Activated CD8-positive, alpha-beta T cell treated with anti-CD3 and anti-CD28 coated beads, Interleukin-2, amount 10 ng/mL, durations not matched to agents 7 days and 5 days (primary cell): ENCODE measurements at places on chromosomes 4 and X. TPM values are rescaled to one million over a fixed set of nuclear protein-coding genes. Genes with fewer than 3 reads are reported as not detected.

DNA sequence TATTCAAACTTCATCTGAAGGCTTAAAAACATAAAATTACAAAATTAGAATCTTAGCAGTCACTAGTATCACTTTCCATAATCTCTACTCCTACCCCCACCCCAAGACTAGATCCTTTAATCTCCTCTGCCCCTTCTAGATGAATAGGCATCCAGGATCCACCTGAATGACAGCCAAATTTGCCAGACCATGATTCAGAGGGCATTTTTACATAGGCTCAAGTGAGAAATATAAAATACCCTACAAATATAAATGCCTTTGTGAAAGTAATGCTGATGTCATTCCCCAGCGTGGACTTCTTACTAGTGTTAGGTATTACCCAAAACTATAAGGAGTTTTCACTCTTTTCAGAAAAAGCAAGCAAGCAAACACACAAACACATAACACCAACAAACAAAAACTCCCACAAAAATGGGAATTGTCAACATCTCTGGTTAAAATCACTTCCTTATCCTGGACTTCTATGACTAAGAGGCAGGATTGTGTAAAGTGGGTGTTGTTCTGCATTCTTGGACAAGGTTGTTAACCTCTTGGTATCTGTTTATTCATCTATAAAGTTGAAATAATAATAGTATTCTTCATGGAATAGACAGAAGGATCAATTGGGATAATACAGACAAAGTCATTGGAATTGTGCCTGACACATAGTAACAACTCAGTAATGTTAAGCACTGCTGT lies 51.3 kb upstream of the TMPRSS11F start:
- H3K36me3 ChIP-seq: no peaks in the 10 kb centered on the region
- no peak for DNase-seq
- peaks cover 4% of the 10 kb centered on the region for H3K27me3 ChIP-seq
- H3K4me3 ChIP-seq: no peak overlapping the region

- no peak overlapping the region for H3K27ac ChIP-seq
- H3K27me3 ChIP-seq: no peaks in the 10 kb centered on the region
- peaks cover 30% of the 10 kb centered on the region for H3K36me3 ChIP-seq
- H3K4me1 ChIP-seq: peaks cover 12% of the 10 kb centered on the region
- DNase-seq: no peak
These were observed 26.9 kb downstream of the PAPSS1 start for GRCh38 chr4:107693132-107693531.

DNA sequence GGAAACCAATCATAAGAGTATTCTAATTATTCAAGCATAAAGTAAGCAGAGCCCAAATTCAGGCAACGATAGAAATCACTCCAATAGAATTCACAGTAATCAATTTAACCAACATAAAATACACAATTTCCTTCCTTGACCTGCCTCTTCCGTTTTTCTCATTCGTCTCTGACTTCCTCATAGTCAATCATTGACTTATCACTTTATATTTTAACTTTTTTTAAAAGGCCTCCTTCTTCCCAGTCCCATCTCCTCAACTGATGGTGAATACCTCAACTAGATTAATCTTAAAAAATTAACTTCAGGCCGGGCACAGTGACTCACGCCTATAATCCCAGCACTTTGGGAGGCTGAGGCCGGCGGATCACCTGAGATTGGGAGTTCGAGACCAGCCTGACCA lies 13.3 kb downstream of the CNOT6L start:
- H3K4me1 ChIP-seq: peaks cover 64% of the 10 kb centered on the region
- H3K27me3 ChIP-seq: no peaks in the 10 kb centered on the region

DNA sequence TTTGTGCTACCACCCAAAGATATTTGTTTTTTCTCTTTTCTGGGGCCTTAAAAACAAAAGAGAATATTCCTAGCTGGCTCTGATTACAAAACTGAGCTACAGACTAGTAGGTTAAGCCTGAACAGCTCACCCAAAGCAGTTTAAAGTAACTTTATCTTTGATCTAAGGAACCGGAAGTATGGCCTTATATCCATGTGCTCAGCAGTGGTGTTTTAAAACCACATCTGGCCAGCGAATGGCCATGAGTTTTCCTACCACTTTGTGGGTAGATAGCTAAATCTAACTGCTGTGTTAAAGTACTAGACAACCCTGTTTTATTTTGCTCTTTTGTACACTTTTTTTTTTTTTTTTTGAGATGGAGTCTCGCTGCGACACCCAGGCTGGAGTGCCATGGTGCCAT lies 24.6 kb downstream of the ADGRG4 start:
- no peak overlapping the region for H3K27ac ChIP-seq
- no peak for DNase-seq
- H3K27me3 ChIP-seq: peaks cover 4% of the 10 kb centered on the region

SFRP2 gene
- total RNA-seq: not detected

DNA sequence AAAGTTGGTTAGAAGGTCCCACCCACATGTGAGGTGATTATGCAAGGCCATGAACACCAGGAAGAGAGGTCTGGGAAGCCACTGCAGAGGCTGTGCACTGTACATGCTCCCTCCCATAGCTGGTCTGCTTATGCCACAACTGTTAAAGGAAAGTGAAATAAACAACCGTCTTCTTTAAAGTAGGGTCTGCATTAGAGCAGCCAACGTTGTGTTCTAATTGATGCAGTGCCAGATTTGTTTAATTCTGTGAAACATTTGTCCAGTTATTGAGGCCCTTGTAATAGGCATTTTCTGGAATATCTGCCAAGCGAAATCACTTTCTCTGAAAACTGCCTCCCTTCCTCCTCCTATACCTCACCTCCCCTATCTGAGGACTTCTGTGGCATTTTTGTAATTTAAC lies 224.0 kb upstream of the LNX1 start:
- no peak for DNase-seq
- no peaks in the 10 kb centered on the region for H3K4me1 ChIP-seq
- H3K4me3 ChIP-seq: no peak overlapping the region
- H3K27ac ChIP-seq: no peak overlapping the region

DNA sequence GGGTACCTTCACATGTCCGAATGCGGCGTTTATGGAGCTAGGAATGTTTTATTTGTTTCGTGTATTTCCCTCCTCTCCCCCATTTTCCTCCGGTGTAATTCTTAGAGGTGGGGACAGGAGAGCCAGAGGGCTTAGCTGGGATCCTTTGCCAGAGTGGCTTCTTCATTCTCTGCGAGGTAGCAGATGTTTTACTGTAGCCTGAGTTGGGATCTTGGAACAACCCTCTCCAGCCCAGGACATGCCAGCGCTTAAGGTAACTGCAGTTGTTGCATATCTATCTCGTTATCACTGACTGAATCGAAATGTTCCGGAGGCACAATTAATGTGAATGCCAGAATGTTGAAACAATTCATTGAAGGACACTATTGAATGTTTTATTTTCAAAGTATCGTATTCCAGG lies 59.0 kb upstream of the DYNLT3 start:
- H3K36me3 ChIP-seq: no peaks in the 10 kb centered on the region
- DNase-seq: no peak
- H3K27me3 ChIP-seq: peaks cover 19% of the 10 kb centered on the region
- no peak overlapping the region for H3K4me3 ChIP-seq
- H3K27ac ChIP-seq: no peak overlapping the region

GRCh38 chrX:104697294-104697693 lies 131.3 kb downstream of the IL1RAPL2 start:
- H3K4me1 ChIP-seq: no peaks in the 10 kb centered on the region
- no peak overlapping the region for H3K27ac ChIP-seq
- no peaks in the 10 kb centered on the region for H3K36me3 ChIP-seq
- no peak overlapping the region for H3K4me3 ChIP-seq
- H3K27me3 ChIP-seq: no peaks in the 10 kb centered on the region

ANK2 gene
- 0.47 TPM for total RNA-seq

PDZD11 gene
- 39.7 TPM for total RNA-seq

GRCh38 chrX:2967998-2968909 lies 38.1 kb upstream of the ARSH start:
- H3K4me3 ChIP-seq: peak overlapping the region; percentile 56
- DNase-seq: no peak
- H3K27me3 ChIP-seq: no peaks in the 10 kb centered on the region

GRCh38 chr4:139144911-139145551 lies 32.0 kb downstream of the ELF2 start:
- DNase-seq: no peak
- no peak overlapping the region for H3K27ac ChIP-seq
- peaks cover 12% of the 10 kb centered on the region for H3K36me3 ChIP-seq
- H3K27me3 ChIP-seq: no peaks in the 10 kb centered on the region

- no peaks in the 10 kb centered on the region for H3K36me3 ChIP-seq
- H3K4me1 ChIP-seq: no peaks in the 10 kb centered on the region
- peaks cover 6% of the 10 kb centered on the region for H3K27me3 ChIP-seq
- no peak overlapping the region for H3K27ac ChIP-seq
These were observed 177.5 kb upstream of the TTC29 start for GRCh38 chr4:147123146-147123545.

- no peaks in the 10 kb centered on the region for H3K27me3 ChIP-seq
- peaks cover 32% of the 10 kb centered on the region for H3K36me3 ChIP-seq
- peak overlapping the region; percentile 39 for H3K27ac ChIP-seq
These were observed 27.5 kb downstream of the JAKMIP1 start for GRCh38 chr4:6172927-6173200.

DNA sequence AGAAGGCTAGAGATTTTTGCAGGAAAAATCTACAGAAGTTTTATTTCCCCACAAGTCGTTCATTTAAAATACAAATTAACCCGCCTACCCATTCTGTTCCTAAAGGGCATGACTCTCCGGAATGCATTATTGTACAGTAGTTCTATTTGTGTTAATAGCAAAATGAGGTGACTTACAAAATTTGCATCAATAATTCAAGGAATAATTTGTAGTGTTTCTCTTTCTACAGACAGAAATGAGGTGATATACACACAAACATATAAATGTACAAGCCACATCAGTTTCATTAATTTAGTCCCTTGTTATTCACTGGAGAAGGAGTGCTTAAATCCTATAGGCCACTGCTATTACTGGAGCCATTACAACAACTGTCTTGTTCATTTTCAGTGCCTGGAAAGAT lies 501.3 kb upstream of the DIAPH2 start:
- H3K27me3 ChIP-seq: no peaks in the 10 kb centered on the region
- H3K27ac ChIP-seq: no peak overlapping the region
- no peak for DNase-seq
- H3K36me3 ChIP-seq: no peaks in the 10 kb centered on the region

PPARGC1A gene
- total RNA-seq: not detected

SYNPO2 gene
- total RNA-seq: 0.74 TPM

GRCh38 chr4:151489462-151490203 lies 80.7 kb downstream of the FHIP1A start:
- H3K27me3 ChIP-seq: peaks cover 3% of the 10 kb centered on the region
- DNase-seq: no peak
- no peak overlapping the region for H3K27ac ChIP-seq
- no peaks in the 10 kb centered on the region for H3K36me3 ChIP-seq
- no peak overlapping the region for H3K4me3 ChIP-seq

GRCh38 chrX:68944211-68944610 lies 115.4 kb downstream of the EFNB1 start:
- H3K4me3 ChIP-seq: no peak overlapping the region
- H3K27me3 ChIP-seq: no peaks in the 10 kb centered on the region
- no peak overlapping the region for H3K27ac ChIP-seq

- H3K27me3 ChIP-seq: no peaks in the 10 kb centered on the region
- no peaks in the 10 kb centered on the region for H3K4me1 ChIP-seq
- no peaks in the 10 kb centered on the region for H3K36me3 ChIP-seq
- DNase-seq: no peak
- no peak overlapping the region for H3K4me3 ChIP-seq
These were observed 43.1 kb downstream of the CXXC4 start for GRCh38 chr4:104451573-104451972.
